ENCODE measurements at places on chromosomes 11 and 22. TPM values are rescaled to one million over a fixed set of nuclear protein-coding genes. Genes with fewer than 3 reads are reported as not detected.

- DNase-seq: no peak
Measured at GRCh38 chr11:122979815-122980595, 1.6 kb downstream of the BSX start.

Gene KCNK4
- not detected for polyA plus RNA-seq

- no peak for DNase-seq
Measured at GRCh38 chr11:4184163-4184916, 89.7 kb downstream of the RRM1 start.

Gene RFPL1
- not detected for polyA plus RNA-seq

DNA sequence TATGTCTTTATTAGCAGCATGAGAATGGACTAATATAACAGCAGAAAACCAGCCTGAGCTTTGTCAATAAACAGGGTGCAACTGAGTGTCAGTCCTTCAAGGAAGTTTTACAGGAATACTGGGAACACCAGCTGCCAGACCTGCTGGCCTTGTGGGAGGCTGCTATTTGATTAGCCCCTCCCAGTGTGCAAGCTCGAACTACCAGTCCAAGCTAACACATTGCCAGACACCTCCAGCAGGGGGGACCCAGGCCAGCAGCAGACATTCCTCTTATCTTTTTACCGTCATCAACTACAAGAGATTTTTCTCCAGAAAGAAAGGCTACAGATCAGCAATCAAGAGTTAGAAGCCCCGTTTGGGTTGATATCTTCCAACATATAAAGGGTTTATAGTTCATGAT lies 942.8 kb upstream of the TENM4 start:
- no peak for DNase-seq

DNA sequence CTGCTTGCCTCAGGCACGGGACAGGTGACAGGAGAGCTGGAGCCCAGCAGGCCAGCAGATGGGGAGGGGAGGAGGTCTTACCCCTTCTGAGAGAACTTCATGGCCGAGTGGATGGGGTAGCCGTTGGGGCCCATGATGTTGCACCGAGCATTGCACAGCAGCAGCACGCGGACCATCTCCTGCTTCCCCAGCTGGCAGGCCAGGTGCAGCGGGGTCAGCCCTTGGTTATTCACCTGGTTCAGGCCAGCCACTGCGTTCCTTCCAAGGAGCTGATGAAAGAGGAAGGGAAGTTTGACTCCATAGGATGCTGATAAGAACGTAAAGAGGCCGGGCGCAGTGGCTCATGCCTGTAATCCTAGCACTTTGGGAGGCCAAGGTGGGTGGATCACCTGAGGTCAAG lies 29.4 kb upstream of the BAIAP2L2 start:
- no peak for DNase-seq

GRCh38 chr22:37578002-37578401 lies 1.9 kb downstream of the LGALS2 start:
- no peak for DNase-seq

DNA sequence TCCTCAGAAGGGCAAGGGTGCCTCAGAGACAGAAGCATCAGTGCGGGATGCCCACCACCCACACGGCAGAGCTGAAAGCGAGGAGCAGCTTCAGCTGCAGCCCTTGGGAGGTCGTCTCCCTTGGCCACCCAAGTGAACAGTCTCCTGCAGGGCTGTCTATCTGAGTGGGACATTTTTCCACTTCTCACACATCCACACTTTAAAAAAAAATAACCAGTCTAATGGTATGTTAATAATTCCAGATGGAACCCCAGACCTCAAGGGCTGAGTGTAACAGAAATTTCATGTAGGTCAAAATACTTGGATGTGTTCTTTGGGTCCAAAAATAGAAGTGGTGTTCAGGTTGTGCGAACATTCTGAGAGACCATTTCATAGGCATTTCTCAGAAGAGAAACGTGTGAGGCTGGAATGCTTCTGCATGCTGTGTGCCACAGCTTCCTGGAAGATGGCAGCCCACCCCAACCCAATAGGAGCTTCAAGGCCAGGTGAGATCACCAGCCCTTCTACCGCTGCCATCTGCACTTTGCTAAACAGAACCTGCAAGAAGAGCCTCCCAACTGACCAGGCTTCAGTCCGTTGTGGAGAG lies 623.2 kb downstream of the OPCML start:
- DNase-seq: no peak

Gene ACTN3
- 0.09 TPM for polyA plus RNA-seq

DNA sequence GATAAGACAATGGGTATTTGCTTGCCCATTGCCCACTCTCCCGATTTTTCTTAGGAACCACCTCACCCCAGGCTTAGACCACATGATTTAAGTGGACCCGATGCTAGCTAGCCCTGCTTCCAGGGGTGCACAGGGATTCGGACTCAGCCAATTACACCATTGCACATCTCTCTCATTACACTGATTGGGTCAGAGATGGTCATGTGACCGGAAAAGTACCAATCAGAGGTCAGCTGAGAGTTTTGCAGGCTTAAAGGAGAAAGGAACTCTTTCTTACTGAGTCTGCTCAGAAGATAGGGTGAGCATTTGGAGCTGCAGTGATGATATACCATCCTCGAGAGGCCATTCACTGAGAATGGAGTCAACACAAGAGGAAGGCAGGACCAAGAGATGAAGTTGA lies 12.2 kb upstream of the ANKK1 start:
- DNase-seq: no peak

- DNase-seq: no peak
Measured at GRCh38 chr11:12968826-12969225, 40.3 kb upstream of the RASSF10 start.

Gene OR5P2
- polyA plus RNA-seq: not detected

DNA sequence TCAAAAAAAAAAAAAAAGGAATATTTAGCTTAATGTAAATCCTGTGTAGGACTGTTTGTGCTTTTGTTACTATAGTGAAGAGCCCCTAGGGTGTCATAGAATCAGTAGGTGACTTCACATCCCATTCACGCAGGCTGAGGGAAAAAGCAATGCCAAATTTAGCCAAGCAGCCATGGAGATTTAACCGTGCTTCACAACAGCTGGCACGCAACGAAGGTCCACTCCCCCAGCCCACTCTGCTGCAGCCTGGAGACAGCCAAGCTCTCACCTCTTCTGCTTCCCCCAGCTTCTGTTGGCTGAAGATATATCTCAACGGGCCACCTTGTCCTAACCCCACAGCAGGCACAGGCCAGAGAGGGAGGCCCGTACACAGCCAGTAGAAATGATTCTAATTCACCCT lies 78.8 kb upstream of the BID start:
- DNase-seq: no peak

Gene WNT7B
- not detected for polyA plus RNA-seq

DNA sequence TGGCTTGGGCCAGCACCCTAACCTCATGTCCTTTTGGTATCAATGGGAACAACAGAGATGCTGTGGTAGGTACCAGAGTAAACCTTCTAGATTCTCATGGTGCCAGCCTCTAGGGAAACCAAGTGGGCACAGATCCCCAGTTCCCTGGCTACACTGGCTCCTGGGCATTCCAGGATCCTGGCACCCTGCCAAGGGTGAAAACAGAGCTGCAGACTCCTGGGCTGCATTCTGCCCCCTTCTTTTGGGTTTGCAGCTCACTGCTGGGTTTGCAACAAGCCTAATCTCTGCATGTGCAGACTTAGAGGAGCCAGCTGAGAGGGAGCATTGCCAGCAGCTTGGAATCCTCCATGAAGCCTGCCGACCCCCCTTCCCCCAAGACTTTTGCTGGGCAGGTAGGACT lies 30.6 kb downstream of the PRDM11 start:
- no peak for DNase-seq

Gene CELF1
- 79.5 TPM for polyA plus RNA-seq

Gene P2RX6
- 10.3 TPM for polyA plus RNA-seq

GRCh38 chr22:49866646-49867045 lies 13.0 kb downstream of the ZBED4 start:
- DNase-seq: no peak

Gene CASP4
- 37.6 TPM for polyA plus RNA-seq

- DNase-seq: peak; percentile 33
Measured at GRCh38 chr11:116879800-116880625, 42.6 kb upstream of the APOA1 start.

GRCh38 chr11:14417617-14418374 lies 58.8 kb upstream of the RRAS2 start:
- DNase-seq: no peak

GRCh38 chr11:64298966-64299846 lies 952 bp upstream of the CATSPERZ start:
- DNase-seq: peak; percentile 73

DNA sequence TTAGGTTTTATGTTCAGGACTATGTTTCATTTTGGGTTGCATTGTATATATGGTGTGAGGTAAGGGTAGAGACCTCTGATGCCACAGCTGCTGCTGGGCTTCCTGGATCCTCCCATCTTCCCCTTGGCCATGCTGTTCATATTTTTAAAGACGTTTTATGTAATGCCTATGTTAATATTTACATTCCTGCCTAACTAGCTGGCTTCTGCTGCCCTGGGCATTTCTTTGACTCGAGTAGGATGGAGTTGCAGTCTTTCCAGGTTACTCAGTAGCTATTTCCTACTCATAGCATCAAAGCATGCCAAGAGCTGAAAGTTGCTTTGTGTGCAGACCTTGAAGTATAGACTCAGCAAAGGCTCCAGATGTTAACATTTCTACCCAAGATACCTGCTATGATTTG lies 220.5 kb upstream of the CADM1 start:
- DNase-seq: no peak

Gene NAALADL1
- polyA plus RNA-seq: 8.7 TPM

Gene LDHAL6A
- polyA plus RNA-seq: 0.13 TPM

DNA sequence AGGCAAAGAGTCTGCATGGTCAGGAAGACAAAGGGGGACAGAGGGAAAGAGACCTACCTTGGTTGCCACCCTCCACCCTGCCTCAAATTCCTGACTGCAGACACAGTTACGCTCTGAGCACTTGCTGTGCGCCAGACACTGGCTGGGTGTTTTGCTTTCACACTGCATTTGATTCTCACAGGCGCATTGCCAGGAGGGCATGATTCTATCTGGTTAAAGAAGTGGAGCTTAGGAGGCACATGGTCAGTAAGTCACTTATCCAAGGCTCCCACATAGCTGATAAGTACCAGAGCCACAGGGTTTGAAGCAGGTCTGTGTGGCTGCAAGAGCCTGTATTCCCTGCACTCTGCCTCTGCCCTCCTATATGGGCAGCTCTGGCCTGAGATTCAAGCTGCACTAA lies 103.9 kb downstream of the TIMP3 start:
- DNase-seq: peak; percentile 62

DNA sequence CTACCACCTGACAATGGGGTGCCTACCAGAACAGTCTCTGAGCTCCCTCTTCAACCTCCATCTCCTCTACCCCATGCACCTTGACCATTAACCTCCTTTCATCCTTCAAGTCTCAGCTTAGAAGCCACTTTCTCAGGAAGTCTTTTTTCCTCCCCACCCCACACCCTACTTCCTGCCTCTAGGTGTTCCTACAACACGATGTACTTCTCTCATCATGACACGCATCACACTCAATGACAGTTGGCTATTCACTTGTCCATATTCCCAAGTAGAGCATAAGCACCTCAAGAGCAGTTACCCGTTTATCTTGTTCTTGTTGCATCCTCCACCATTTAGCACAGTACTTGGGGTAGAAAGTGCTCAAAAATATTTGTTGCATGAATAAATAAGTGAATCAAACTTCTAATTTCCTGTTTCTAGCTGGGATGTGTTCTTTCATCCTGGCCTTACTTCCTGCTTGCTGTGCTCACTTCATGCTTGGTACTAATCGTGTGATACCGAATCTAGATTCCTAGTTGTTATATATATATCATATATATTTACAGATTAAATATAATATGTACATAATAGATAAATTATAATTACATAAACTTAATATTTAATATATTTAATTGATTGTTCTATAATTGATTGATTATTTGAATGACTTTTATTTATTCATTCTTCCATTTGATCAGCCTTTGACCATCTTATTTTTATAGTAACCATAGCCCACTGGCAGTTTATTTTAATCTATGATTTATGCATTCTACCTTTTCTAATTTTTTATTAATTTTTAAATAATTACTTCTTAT lies 177.5 kb upstream of the TMEM45B start:
- no peak for DNase-seq

- DNase-seq: peak; percentile 75
Measured at GRCh38 chr22:25942856-25943411, 200.9 kb downstream of the MYO18B start.

Gene FIBIN
- polyA plus RNA-seq: 1.9 TPM

GRCh38 chr11:6303661-6304060 lies 16.6 kb downstream of the CAVIN3 start:
- DNase-seq: no peak

- DNase-seq: no peak
Measured at GRCh38 chr11:130873761-130874160, 42.5 kb downstream of the SNX19 start.

Gene SERHL2
- 5.8 TPM for polyA plus RNA-seq

GRCh38 chr22:47698906-47699305 lies 936.5 kb downstream of the TBC1D22A start:
- no peak for DNase-seq

DNA sequence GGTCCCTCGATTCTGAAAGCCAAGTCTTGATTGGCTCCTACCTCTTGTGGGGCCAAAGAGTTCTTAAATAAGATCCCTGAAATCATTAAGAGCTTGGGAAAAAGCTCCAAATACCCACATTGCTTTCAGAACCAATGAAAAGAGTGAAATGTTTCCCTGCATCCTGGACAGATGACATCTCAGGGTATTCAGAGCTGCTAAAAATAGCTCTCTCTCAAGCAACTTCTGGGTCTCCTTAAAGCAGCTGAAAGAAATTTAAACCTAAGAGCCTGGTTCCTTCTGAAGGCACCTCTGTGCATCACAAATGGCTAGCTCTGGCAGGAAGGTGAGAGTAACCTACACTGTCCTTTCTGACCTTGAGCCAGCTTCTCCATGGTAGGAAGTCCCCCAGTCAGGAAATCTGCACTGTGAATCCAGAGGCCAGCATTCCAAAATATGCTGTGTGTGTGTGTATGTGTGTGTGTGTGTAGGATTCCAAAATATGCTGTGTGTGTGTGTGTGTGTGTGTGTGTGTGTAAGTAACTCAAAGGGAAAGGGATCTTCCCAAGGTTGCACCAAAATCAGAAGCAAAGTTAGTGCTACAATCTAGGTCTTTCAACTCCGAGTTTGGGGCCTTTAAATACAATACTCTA lies 50.1 kb downstream of the RELT start:
- DNase-seq: no peak

Gene SMTNL1
- polyA plus RNA-seq: not detected

Gene FBLN1
- 42.1 TPM for polyA plus RNA-seq

DNA sequence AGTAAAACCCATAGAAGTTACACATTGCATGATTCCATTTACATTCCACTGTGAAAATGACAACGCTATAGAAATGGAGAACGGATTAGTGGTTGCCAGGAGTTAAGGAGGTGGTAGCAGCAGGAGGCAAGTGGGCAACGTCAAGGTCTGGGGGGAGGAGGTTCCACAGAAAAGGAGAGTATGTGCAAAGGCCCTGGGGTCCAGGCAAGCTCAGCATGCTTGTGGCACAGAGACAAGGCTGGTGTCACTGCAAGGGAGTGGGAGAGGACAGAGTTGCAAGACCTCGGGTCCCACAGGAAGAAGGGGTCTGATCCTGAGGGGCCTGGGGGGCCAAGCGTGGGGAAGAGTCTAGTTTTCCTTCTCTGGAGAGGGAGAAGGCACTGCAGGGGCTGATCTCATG lies 240.8 kb downstream of the MN1 start:
- no peak for DNase-seq

GRCh38 chr22:38956551-38956950 lies 858 bp upstream of the APOBEC3A start:
- no peak for DNase-seq

Gene POU2AF2
- not detected for polyA plus RNA-seq

Gene MAPK1
- 9.6 TPM for polyA plus RNA-seq
